ENCODE measurements at places on chromosomes 6 and 20.

DNA sequence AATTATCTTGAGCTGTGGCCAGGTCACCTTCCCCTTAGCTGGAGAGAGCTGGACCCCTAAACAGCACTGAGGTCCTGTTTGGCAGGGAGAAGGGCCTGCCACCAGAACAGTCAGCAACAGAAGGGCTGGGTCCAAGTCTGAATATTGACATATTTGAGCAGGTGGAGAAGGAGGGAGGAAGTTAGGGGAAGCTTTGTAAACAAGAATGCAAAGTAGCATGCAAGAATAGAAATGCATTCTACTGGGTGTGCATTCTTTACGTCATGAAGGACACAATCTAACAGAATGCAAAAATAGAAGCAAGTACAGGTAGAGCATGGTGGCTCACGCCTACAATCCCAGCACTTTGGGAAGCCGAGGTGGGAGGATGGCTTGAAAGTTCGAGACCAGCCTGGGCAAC, 100.5 kb downstream of the QRSL1 start:
- no peak for DNase-seq

DNA sequence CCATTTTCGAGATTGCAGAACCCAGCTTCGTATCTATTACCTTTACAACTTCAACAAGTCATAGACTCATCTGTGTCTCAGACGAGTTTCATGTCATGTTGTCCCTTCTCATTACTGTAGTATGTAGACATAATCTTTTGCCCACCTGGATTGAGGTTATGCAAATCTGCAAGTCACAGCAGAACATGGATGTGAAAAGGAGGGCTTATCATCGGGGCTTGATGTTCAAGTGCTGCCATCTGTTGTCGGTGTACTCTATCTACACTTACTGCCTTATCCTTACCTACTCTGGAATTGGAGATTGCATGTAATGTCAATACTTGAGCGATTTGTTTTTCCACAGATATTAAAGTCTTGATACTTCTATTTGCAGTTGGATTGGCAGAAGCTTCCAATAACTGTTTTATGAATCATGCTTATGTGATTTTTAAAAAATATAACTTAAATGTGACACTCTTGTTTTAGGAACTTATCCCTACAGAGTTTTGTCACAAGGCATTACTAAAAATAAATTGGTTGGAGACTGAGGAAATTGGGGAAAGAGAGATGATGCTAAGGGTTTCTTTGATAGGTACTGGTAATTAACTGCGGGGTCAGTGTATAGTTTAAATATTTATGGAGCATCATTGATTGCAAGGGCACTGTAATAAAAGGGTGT, 3.0 kb upstream of the GOPC start:
- peak; percentile 32 for DNase-seq

DNA sequence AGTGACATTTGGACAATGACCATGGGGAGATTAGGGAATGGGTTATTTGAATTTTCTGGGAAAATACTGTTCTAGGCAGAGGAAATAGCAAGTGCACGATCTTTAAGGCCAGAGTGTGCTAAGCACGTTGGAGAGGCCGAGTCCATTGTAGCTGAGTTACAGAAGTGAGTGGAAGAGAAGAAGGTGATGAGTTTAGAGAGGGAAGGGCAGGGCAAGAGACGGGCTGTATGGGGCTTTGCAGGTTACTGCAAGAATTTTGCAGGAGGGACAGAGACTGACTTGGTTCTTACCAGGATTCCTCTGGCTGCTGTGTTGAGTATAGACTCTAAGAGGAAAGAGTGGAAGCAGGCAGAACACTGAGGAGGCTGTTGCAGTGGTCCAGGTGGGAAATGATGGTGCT, 1.1 kb upstream of the NCOA3 start:
- no peak for DNase-seq

- DNase-seq = no peak
Observed at GRCh38 chr20:38372806-38373205, 26.5 kb downstream of the LBP start.

- DNase-seq = no peak
Observed at GRCh38 chr6:110462884-110463481, 13.4 kb downstream of the SLC22A16 start.

DNA sequence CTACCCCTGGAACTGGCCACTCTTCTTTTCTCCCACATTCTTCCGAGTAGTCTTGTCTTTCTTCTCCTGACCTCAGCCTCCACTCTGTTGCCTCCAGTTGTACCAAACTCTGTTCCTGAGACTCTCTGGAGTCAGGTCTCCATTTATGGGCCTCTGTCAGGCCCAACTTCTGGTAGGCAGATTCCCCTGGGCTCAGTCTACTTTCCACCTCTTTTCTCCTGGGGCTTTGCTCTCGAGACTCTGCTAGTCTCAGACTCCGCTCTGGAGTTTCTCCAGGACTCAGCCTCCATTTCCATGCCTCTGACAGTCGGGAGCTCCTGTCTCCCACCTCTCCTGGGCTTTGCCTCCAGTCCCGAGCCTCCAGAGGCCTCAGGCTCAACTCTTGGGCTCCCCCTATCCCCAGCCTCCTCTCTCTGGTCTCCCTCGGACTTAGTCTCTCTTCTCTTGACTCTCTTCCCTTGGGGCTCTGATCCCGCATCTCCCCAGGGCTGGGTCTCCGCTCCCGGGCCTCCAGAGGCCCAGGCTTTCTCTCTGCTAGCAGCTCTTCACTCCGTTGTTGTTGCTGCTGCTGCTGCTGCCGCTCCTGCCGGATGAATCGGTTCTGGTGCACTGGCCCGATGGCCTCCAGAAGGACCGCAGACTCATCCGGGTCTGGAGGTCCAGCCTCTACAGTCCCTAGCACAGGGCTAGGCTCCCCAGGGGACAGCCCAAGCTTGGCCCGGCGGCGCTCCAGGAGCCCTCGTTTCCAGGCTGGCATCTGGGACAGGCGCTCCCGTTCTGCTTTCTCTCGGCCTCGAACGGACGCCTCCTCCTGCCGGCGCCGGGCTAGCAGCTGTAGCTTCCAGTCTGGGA, 1.1 kb downstream of the PPP1R18 start:
- no peak for DNase-seq

DNA sequence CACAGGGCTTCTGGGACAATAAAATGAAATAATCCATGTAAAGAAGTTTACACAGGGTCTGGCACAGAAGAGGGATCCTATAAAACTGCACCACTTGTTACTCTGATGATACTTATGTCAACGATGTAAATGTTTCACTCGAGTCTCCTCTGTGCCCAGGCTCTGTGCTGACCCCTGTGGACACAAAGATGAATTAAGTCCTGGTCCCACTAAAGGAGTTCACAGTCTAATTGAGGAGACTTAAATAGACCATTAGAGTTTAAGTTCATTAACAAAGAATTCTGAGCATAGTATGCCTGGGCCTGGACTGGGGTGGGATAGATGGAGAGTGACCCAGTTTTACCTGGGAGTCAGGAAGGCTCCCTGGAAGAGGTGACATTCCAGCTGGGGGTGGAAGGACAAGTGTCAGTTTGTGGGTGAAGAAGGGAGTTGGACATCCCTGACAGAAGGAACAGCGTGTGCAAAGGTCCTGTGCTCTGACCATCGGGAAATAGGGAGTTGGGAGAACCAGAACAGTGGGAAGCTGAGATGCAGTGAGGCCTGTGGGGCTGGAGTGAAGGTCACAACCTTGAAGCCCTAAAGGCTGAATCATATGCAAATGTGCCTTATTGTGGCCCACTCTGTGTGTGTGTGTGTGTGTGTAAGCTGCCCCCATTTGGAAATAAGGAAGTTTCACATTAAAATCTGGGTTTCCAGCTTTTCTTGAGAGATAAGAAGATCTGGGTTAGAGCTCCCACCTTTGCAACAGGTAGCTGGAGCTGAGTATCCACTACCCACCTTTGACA, 1.1 kb downstream of the OCSTAMP start:
- DNase-seq = no peak

GRCh38 chr20:62918831-62919230, 7.5 kb downstream of the DIDO1 start:
- no peak for DNase-seq

GRCh38 chr6:65569505-65569904, 137.5 kb downstream of the EYS start:
- DNase-seq = no peak

DNA sequence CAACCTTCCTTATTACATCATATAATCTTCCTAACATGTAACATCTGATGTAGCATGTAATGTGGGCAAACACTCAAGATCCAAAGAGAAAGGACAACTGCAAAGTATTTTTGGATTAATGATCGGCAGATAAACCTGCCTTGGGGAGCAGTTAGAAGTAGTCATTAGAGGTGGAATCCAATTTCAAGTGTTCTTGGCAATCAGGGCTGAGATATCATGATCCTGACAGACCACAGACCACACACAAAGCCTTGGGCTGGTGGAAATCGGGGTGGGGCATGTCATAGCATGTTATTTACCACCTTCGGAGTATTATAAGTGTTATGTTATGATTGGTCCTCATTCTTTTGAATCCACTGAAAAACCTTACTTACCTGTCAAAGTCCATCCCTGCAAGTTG, 16.3 kb downstream of the NCOA5 start:
- DNase-seq = no peak

GRCh38 chr6:21208081-21208795, 385.3 kb upstream of the SOX4 start:
- no peak for DNase-seq

DNA sequence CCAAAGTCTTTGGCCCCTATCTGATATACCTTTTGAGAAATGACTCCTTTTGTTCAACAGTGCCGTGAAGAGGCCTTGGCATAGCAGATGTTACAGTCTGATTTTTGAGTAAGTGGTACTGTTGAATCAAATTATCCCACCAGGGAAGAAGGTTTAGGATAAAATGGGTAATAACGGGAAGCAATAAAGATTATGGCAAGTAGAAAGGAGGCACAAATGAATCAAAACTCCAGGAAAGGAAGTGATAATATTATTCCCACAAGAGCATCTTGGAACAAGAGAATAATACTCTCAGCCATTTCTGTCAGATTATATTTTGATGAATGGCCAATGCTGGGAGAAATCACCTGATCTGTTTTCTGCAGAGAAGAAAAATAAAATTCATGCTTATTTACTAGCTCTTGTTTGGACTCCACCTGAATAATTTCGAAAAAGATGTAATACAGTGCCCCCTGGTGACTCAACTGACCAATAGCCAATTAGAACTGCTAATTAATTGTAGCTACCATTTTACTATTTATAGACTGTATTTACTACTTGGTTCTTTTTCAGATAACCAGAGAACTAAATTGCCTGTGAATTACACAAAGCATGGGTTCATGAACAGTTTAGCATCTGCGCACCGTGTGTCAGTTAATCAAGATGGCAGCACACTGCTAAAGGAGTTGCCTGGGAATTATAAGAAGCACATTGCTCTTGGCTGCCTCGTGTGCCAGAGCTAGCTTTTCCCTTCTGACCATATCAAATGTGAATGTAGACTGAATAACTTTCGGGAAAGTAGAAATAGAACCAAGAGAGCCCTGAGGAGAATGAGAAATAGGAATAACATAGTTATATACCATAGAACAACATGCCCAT, 78.5 kb upstream of the TRDN start:
- no peak for DNase-seq

GRCh38 chr6:119736296-119737021, 386.9 kb upstream of the MAN1A1 start:
- no peak for DNase-seq

DNA sequence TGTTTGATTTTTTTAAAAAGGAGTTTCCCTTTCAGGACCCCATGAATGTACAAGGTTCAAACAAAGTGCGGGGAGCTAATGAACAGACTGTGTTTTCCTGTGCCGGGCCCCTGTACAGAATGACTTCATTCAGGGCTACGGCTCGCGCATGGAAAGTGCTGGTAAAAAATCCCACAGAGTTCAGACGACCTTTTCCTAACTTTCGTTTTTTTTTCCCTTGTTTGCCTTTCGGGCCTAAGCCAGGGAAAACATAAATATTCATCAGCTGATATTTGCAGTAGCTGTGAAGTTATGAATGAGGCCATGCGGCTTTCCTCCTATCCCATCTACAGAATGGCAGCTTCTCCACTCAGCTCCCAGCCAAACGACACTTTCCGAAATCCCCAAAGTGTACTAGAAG, 74.0 kb downstream of the HAO1 start:
- no peak for DNase-seq

- DNase-seq = no peak
Observed at GRCh38 chr20:35698298-35699126, 640 bp downstream of the NFS1 start.

DNA sequence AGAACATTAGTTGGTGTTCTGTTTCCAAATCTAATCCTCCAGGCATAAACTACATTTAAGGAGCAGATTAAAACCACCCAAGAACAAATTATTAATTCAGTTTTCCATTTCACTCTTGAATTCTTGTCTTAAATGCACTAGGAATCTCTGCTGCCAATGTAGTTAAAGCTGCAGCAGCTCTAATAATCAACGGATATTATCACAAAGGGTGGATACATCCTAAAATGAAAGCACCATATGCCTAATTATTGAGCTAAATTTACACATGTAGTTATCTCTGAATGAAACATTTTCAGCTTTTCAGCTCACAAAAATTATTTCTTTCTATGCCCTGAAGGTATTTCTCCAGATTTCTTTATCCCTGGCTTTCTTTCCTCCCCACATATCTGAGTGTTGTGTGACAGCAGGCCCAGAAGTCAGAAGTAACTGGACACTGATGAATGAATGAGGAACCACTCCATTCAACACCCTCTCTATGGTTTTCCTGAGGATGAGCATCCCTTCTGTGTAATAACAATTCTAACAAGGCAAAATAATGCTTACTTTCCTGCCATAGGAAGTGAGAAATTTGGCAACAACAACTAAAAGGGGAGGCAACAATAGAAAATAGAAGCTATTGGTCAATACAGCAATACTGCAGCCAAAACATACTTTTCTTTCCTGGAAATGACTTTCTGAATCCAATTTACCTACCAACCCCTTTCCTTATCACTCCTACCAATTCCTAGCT, 14.9 kb downstream of the MAN1A1 start:
- DNase-seq = no peak

DNA sequence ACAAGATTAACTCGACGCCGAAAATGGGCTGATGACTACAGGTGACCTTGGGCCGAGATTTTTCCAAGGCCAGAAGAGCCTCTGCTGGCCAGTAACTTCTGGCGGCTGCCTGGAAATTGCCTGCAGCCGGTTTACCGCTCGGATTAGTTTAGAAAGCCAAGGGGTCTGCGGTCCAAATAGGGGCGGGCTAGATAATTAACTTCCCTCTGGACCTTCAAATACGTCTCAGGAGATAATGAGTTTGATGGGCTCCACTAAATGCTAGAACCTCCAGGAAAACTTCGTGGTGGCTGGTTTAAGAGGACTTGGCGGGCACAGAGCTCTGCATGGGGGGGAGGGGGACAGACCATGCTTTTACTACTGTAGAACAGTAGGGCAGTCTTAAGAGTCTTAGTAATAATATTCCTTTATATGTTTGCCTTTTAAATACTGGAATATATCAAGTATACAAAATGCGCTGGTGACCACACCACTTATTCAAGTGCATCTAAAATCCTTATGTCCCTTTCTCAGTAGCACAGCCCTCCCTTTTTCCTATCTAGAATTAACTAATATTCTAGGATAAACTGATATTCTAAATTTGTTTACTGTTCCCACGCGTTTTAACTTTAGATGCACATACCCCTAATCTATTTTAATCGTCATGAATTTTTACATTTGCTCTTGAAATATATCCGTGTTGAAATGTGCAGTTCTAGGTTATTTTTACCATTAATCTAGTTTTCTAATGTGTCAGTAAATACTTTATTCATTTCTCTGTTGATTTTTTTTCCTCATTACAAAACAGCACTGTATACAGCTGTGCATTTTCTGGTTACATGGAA, 107.5 kb upstream of the PRSS16 start:
- no peak for DNase-seq

- DNase-seq = no peak
Observed at GRCh38 chr20:63052571-63053431, 46.0 kb upstream of the BHLHE23 start.

GRCh38 chr6:153023977-153024708, 21.6 kb upstream of the MTRF1L start:
- peak; percentile 37 for DNase-seq

GRCh38 chr6:114131945-114132344, 161.0 kb upstream of the HDAC2 start:
- no peak for DNase-seq

Measured in hippocampal formation (tissue), 2 donors.